Myocyte (in vitro differentiated cells): ENCODE measurements at places on chromosomes 7 and 10. TPM values are rescaled to one million over a fixed set of nuclear protein-coding genes. Genes with fewer than 3 reads are reported as not detected.

DNA sequence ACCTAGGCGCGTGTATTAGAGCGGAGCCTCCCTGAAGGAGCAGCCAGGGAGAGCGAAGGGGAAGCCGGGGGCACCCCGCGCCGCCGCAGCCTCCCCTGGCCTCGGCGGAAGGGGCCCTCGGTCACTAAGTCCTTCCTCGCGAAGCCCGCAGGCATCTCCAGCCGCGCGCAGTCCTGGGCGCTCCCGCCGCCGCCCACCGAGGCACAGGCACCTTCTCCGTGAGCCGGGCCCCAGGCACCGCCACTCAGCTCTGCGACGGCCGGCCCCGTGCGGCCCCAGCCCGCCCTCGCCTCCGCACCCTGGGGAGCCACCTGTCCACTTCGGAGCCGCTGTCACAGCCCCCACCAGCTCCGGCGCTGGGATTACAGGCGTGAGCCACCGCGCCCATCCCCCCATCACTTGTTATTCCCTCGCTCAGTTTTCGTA lies 80.8 kb downstream of the ZNF467 start:
- DNase-seq = no peak

GRCh38 chr10:59907537-59907917 lies 1.2 kb upstream of the CCDC6 start:
- DNase-seq = no peak

DNA sequence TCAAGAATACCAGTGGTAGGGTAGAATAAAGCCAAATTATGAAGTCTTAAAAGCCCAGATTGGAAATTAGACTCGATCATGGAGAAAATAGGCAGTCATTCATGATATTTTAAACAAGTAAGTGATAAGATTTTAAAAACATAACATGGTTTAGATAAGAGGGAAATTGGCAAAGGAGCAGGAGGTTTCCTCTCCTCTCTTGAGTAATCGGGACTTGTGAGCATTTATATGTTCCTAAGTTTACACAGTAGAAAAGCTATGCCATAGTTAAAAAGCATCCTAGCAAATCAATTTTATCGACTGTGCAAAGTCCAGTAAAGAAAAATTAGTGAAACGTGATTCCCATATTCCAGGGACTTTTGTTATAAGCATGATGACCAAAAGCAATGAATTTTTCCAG lies 313.2 kb downstream of the AHR start:
- DNase-seq = no peak

- no peak for DNase-seq
Measured at GRCh38 chr10:12397147-12397896, 48.0 kb downstream of the CAMK1D start.

- DNase-seq = no peak
Measured at GRCh38 chr7:65923316-65923715, 50.4 kb downstream of the VKORC1L1 start.

DNA sequence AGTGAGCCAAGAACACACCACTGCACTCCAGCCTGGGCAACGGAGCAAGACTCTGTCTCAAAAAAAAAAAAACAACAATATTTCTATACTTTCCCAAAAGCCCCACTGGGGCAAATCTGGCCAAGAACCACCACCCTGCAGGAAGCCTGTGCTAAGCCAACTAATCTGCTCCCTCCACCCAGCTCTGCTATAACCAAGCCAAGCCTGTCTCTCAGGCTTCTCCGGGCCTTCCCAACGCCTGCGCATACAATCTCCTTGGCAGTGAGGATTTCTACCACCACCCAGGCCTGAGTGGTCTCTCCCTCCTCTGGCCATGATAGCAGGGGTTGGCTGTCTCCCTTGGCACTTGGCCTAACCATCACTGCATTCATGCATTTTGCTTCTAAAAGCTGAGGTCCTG lies 14.2 kb downstream of the DDX56 start:
- DNase-seq = no peak

GRCh38 chr10:132978542-132978941 lies 36.2 kb upstream of the CFAP46 start:
- no peak for DNase-seq

DNA sequence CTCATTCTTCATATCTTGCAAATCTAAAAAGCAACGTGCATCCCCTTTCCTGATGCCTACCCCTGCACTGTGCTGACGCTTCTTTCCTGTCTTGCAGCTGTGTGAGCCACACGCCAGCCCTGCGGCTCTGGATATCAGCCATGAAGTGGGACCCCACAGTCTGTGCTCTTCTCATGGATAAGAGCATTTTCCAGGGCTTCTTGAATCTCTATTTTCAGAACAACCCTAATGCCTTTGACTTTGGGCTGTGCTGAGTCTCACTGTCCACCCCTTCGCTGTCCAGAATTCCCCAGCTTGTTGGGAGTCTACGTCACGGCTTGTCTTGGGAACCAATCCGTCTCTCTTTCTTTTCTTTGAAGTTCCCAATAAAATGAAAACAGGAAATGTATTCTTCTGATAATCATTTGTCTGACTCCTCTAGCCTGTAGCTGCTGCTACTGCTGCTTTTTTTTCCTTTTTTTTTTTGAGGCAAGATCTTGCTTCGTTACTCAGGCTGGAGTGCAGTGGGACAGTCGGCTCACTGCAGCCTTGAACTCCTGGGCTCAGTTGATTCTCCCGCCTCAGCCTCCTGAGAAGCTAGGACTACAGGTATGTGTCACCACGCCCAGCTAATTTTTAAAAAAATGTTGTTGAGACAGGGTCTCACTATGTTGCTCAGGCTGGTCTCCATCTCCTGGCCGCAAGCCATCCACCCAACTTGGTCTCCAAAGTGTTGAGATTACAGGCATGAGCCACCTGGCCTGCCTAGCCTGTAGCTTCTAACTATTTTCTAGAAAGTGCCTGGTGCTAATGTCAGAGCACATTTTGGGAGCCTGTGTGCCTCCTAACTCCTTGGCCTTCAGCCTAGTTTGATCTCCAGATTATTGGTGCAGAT lies 30.3 kb downstream of the GSTO2 start:
- DNase-seq = no peak

- peak; percentile 89 for DNase-seq
Measured at GRCh38 chr10:101289541-101289940, 60.3 kb upstream of the LBX1 start.

GRCh38 chr7:101536232-101536631 lies 92.9 kb downstream of the MYL10 start:
- DNase-seq = no peak

The TMEM139 gene
- 0.29 TPM in 1 of 2 replicates, not detected in the other for total RNA-seq

The CCDC3 gene
- 51.0 and 82.5 TPM in 2 replicates for total RNA-seq

The CLRN3 gene
- not detected in 2 replicates for total RNA-seq

The MMD2 gene
- not detected in 2 replicates for total RNA-seq
